Suppressor macrophage treated with lipopolysaccharide for 4 hours (primary cell): ENCODE measurements at places on chromosomes 6 and 20.
A peak's percentile ranks its signal among the peaks of the same experiment; 100 is the strongest.

- DNase-seq: no peak
Measured at GRCh38 chr6:28960846-28961500, 37.2 kb upstream of the TRIM27 start.

DNA sequence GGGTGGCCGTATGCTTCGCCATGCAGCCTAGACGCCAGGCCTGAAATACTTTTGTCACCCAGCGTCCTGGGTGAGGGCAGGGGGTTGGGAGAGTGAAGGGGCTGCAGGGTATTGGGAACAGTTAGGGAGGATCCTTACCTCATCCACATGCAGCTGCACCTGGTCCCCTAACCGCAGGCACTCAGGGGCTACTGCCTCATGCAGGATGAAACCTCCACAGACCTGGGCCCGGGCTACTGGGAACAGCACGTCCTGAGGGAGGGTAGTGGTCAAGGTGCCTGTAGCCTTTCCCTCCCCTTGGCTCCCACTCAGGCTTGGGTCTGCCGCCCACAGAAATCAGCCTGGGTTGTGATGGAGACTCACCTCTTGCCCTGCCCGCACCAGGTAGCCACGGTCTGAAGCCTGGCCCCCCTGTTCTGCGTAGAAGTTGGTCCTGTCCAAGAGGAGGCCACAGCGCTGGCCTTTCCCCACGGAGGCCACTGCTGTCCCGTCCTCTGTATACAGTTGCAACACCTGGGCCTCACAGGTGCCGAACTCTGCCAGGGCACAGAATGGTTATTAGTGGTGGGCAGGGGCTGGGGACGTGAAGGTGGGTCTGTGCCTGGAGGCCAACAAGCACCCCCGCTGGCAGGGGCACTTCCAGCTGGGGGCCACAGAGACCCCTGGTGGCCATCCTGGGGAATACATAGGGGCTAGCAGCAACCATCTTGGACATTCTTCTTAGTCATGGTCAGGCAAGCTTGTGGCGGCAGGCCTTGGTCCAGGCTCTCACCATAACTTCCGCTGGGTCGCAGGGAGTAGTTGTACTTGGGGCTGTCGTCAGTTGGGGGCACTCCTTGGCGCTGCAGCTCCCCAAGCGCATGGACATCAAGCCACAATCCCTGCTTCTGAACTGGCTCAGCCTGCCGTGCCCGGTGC is 8.6 kb downstream of the AARS2 start:
- peak; percentile 59 for DNase-seq

DNA sequence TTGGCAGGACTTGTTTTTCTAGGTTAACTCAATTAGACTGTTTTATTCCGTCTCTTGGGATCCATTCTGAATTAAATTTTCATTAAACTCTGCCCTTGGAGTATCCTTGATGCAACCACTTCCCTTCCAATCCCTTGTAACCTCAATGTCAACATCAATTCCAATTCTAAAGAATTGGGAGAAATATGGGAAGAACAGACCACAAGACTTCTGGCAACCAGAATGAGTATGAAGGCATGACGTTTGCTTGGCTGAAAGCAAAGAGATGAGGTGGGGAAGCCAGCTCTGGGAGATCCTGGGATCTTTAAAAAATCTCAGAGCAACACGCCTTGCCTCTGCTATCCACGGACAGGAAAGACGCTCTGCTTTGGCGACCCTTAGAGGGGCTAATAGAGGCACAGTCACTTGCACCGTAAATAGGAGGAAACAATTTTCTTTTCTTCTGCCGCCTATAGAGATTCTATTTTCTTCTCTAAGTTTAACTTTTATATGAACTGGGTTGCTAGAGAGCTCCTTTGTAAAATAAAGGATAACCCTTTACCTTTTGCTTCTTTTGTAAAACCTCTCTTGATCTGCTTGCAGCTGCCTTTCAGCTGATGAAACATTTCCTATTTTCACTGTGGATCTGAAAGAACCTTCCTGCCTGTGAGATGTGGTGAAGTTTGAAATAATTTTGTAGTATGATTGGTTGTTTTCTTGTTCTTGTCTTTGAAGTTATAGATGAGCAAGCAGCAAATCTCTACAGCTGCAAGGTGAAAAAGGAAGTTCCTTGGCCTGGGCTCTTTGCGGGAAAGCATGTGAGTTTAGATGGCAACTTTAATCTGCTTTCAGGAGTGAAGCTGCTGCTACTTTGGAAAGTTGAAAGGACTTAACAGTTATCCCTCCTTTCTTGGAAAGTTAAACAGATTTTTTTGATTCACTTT is at the start of gene ASIP:
TSS of gene ASIP (plus strand) at position 731 of the 923 bp plus-strand sequence. CDS start 18,952 bp downstream, outside the sequence.
- DNase-seq: peak; percentile 47

- no peak for DNase-seq
Measured at GRCh38 chr6:20377623-20378265, 23.9 kb upstream of the E2F3 start.

- DNase-seq: peak; percentile 78
Measured at GRCh38 chr6:14354919-14355572, 237.5 kb downstream of the CD83 start.

DNA sequence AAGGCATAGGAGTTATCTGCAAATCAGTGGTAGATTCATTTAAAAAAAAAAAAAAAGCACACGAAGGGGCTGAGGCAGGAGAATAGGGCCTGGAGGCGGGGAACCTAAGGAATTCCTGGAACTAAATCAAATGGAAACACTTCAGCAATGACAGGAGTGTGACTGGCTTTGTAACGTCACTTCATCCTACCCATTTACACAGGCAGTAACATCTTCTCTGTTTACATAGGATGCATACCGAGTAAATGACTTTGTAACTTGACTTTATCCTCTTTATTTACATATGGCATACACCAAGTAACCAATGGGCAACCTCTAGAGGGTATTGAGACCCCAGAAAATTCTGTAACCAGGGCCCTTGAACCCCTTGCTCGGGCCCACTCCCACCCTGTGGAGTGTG is 56.4 kb upstream of the IYD start:
- DNase-seq: no peak

DNA sequence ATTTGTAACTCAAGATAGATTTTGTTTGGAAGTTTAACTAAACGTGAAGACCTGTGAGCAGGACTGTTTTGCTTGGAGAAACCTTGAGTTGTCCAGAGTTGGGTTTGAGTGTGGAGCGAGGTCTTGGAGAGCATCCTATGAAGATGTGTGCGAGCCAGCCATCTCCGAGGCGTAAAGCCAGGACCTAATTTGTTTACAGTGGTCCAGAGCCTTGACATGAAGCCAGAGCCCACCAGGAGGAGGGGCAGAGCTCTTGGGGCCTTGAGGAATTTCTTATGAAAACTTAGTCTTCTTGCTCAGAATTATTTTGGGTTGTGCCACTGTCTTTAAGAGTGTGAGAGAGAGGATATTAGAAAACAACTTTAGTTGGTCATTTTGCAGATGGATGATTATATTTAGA is 6.3 kb downstream of the CHMP4B start:
- DNase-seq: no peak

- no peak for DNase-seq
Measured at GRCh38 chr20:56467968-56468315, 485 bp upstream of the RTF2 start.

GRCh38 chr20:418858-419365 is 10.8 kb downstream of the RBCK1 start:
- no peak for DNase-seq

DNA sequence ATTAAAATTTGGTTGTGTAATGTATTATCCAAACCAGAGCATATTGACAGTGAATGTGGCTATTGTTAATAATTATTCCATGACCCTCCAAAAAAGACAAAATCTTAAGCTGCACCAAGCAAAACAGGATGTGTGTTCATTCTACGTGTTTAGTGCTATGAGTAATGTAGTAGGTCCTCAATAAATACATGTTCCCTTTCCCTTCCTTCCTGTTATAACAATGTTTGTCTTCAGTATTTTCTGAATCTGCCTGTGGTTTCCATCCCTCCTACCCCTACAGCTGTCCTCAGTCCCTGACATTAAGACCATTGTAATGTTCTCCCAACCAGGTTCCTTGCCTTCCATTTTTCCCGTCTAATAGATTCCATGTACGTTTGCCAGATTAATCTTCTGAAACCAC is 163.8 kb downstream of the AIG1 start:
- DNase-seq: no peak

GRCh38 chr6:105893741-105894140 is 192.4 kb upstream of the PRDM1 start:
- no peak for DNase-seq
